ENCODE measurements at places on chromosomes 7 and 10.

DNA sequence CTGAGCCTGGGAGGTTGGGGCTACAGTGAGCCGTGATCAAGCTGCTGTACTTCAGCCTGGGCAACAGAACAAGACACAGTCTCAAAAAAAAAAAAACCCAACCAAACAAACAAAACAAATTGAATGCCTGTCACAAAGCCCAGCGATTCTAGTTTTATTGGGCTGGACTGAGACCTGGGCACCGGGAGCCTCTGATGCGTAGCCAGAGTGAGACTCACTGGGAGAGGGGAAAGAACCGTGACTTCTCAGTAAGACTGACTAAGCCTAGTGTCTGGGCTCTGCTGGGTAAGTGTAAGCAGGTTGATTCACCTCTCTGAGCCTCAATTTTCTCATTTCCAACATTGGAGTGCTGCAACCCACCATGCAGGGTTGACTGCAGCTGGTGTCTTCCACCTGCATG is 10.1 kb upstream of the LEP start:
- DNase-seq = no peak

- no peak for DNase-seq
These were observed 10.9 kb downstream of the FAM3C start for GRCh38 chr7:121385056-121385799.

GRCh38 chr10:132321726-132322125 is 10.3 kb upstream of the LRRC27 start:
- DNase-seq = no peak

- DNase-seq = no peak
These were observed 4.5 kb upstream of the ANKRD1 start for GRCh38 chr10:90925079-90926029.

GRCh38 chr7:139089118-139089517 is 20.4 kb downstream of the ZC3HAV1 start:
- DNase-seq = no peak

- no peak for DNase-seq
These were observed 33.3 kb upstream of the NMT2 start for GRCh38 chr10:15201589-15202300.

GRCh38 chr10:29595146-29595545 is 39.6 kb downstream of the SVIL start:
- no peak for DNase-seq

- DNase-seq = peak; percentile 17
These were observed 134.8 kb upstream of the NAMPT start for GRCh38 chr7:106419455-106420182.

GRCh38 chr7:17434191-17434590 is 135.7 kb downstream of the AHR start:
- DNase-seq = no peak

GRCh38 chr10:34186745-34187144 is 628.4 kb downstream of the PARD3 start:
- DNase-seq = no peak

GRCh38 chr10:111148440-111148839 is 71.6 kb downstream of the ADRA2A start:
- no peak for DNase-seq

Measured in stimulated activated naive CD4-positive, alpha-beta T cell treated with Interleukin-2 at 50 U/mL for 16 hours (primary cell).